ENCODE measurements at places on chromosomes 2 and 18.

DNA sequence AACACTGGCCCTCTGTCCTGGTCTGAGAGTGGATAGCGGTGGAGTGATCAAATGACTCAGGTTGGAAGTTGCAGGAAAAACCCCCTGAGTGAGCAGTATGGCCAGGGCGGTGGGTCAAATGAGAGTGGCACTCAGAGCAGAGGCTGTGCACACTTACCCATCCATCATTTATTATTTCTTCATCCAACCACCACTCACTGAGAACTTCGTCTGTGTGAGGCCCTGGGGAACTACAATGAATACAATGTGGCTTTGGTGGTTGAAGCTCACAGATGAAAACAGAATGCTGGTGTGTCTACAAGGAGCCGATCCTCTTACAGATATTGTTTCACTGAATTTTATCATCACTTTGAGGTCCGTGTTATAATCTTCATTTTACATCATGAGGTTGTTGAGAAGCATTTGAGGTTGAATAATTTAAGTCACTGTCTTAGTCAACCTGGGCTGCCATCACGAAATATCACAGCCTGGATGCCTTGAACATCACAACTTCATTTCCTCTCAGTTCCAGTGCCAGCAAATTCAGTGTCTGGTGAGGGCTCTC lies 73.4 kb upstream of the ID2 start:
- DNase-seq: peak; percentile 27

DNA sequence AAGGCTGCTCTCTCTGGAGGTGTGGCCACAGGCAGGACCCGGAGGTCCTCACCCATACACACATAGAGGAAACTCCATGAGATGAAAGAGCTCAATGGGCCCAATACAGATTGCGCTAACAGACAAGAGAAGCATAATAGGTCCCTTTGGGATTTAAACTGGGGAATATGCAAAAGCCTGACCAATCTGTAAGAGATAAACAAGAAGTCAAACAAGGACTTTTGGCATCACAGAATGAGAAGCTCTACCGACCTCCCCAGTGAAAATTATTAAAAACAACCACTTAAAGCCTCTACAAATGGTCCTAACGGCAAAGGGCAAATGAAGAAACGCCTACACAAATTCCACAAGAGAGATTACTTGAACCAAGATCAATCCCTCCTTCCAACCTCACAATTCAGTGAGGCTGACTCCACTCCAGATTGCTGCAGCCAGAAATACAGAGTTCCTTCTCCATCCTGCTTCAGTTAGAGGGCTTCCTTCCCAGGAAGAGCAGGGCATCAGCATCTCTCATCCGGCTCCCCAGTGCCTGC lies 10.8 kb downstream of the IWS1 start:
- DNase-seq: no peak

GRCh38 chr2:236865052-236865451 lies 220.6 kb upstream of the COPS8 start:
- DNase-seq: no peak

DNA sequence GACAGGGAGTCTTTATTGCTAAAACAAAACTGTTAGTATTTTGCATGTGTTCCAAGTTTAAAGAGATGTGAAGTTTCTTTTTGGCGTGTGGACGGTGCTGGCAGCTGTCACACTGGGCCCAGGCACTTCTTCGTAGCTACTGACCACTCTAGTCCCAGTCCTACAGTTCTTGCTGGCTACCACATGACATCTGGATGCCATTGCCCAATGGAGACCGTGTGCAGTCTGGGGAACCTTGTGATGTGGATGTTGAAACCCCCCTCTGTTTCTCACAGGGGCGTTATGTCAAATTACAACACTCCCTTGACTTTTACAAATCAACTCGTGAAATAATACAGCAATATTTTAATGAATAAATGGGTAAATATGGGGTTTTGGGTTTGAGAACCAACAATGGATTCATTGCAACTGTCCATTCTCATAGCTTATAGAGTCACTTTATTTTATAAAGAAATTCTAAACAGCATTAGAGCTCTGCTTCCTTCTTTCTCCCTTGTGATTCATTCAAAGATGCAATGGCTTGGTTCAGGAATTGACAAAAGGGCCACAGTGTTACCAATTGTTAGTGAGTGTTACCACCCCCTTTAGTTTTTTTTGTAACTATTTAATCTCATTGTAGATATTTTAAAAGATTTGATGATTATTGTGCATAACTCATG lies 1.2 kb downstream of the GPD2 start:
- DNase-seq: no peak

GRCh38 chr2:227025510-227025909 lies 138.5 kb downstream of the COL4A4 start:
- no peak for DNase-seq

- DNase-seq: no peak
These were observed 82.1 kb downstream of the CDC42EP3 start for GRCh38 chr2:37589298-37589697.

- no peak for DNase-seq
These were observed 589.9 kb downstream of the XIRP2 start for GRCh38 chr2:167478196-167478595.

DNA sequence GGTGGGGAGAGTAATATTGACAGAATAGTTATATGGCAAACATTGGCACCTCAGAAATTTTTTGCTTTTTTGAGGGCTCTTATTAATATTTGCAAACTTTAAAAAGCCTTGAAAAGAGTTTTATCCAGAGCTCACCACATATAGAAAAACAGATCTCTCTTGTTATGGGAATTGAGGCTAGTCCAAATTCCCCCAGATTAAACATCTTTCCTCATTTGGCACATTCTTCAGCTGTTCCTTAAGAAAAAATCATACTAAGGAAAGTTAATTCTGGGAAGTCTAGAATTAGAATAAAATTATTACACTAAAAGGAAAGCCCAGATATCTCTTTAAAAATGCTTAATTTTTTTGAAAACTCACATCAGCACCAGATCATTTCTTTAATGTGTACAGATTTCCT lies 5.6 kb downstream of the TFPI start:
- no peak for DNase-seq

GRCh38 chr2:128315122-128315828 lies 3.4 kb downstream of the HS6ST1 start:
- DNase-seq: no peak

DNA sequence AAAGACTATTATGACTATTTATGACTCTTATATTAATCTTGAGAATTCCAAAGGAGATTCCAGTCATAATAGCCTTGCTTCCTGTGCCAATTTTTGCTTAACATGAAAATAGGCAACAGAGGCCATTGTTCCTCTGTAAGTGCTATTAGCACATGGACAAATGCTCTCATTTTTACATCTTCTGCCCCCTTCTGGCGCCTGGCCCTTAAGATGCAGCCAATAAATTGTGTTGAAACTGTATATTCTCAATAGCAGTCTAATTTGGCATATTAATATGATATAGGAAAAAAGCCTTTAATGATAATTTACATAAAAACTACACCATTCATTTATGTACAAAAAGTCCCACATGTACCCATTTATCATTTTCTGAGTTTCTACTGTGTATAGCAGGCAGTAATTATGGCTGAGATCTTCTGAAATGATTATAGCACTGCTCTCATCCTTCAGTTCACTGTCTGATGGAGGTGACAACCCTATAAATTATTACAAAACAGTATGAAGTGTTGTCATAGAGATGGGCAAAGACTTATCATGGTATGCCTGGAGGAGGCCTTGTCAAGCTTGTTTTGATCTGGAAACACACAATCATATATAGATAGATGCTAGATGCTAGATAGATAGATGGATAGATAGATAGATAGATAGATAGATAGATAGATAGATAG lies 613.3 kb downstream of the TSN start:
- no peak for DNase-seq

DNA sequence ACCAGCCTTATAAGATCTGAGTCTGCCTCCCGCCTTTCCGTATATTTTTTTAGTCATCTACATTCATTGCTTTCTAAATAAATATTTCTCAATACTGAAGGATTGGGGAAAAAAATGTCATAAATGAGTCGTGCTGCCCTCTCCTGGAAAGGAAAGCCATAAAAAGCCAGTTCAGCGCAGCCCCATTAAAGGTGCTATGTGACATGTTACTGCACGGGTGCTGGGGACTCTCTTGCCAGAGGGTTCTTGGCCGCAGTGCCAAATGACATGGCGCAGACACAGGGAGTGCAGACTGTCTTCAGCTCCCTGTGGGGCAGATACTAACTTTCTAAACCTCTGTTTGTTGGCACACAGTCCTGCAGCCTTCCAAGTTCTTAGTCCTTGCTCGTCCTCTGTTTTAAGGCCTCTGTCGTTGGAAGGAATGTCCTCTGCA lies 53.7 kb upstream of the MAP3K20 start:
- no peak for DNase-seq

DNA sequence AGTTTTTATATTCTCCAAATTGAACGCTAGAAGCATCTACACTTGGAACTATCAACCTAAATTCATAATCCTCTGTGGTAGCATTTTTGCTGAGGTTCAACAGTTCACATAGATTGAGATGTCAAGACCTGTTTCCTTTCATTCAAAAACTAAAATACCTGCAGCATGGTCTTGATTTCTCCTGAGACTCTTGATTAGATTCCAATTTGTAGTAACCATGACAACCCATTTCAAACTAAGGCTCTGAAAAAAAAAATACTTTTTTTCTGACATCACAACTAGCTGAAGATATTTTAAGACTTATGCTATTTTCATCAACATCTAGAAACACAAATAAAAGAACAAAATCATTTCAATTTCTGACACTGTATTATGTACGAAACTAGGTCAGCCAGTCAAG lies 29.8 kb downstream of the COBLL1 start:
- DNase-seq: no peak

GRCh38 chr2:83006961-83007360 lies 1452.1 kb downstream of the SUCLG1 start:
- peak; percentile 19 for DNase-seq

DNA sequence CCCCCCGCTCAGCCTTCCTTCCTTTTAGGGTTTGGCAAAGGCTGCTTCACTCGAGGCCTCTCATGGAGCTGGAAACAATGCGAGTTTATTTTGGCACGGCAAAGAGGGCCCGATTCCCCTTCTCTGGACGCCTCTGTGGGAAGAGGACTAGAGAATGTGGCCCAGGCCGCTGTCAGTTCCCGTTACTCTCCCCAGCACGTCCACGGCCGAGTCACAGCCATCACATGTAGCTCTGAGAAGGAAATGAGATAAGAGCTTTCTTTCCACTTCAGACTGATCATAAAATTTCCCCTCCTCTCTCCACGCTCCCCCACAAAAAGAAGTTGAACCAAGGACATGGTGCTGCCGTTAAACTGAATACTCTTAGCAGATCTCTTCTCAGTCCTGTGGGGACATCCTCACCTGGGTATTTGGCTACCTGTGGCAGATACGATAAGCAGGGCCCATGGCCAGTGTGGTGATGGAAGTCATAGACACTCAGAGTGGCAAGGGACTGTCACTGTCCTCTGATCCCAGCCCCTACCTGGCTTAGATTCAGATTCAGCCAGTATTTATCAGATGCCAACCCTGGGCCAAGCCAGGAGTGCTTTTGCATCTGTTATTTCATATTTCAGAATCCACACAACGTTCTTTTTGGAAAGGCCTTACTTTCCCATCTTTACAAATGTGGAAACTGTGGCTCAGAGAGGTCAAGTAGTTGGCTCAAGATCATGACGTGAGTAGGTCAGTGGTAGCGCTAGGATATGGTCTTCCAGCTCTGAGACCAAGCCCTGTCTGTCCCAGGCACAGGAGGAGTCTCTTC lies 101.2 kb downstream of the MCFD2 start:
- DNase-seq: no peak

- DNase-seq: no peak
These were observed 19.3 kb upstream of the CAVIN2 start for GRCh38 chr2:191866195-191866594.

DNA sequence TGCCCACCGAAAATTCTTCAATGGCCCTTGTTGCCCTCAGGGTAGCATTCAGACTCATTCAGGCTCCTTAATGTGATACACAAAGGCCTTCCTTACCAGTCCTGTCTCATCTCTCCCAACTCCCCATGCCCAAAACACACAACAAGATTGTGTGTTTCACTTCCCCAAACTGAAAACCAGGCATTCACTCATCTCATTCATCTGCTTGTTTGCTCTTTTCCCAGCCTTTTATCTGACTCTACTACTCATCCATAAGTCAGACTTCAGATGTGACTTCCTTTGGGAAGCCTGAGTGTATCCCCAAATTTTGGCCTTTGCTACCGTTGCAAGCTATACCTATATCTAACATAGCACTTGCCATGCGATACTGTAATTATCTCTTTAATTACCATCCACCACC lies 9.7 kb upstream of the SLC39A10 start:
- no peak for DNase-seq

DNA sequence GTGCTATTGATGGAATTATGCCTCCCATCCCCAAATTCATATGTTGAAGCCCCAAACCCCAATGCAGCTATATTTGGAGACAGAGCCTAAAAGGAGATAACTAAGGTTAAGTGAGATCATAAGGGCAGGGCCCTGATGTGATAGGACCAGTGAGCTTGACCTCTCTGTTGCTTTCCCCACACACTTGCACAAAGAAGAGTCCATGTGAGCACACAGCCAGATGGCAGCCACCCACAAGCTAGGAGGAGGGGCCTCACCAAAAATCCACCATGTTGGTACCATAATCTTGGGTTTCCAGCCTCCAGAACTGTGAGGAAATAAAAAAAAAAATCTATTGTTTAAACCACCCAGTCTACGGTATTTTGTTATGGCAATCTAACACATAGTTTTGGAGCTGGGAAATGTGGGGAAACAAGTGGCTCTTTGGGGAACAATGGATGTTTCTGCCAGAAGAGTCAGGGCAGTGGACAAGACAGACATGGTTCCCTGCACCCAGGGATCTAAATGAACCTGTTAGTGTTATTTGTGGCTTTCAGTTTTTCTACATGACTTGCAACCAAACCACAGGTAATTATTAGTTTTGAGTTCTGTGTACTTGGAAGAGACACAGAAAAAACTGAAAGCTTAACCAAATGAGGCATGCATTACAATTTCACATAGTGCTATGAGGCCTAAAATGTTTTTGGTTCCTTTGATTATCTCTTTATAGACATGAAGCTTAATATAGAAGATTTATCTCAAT lies 259.1 kb downstream of the LTBP1 start:
- no peak for DNase-seq

- no peak for DNase-seq
These were observed 19.4 kb downstream of the THAP4 start for GRCh38 chr2:241617431-241618154.

DNA sequence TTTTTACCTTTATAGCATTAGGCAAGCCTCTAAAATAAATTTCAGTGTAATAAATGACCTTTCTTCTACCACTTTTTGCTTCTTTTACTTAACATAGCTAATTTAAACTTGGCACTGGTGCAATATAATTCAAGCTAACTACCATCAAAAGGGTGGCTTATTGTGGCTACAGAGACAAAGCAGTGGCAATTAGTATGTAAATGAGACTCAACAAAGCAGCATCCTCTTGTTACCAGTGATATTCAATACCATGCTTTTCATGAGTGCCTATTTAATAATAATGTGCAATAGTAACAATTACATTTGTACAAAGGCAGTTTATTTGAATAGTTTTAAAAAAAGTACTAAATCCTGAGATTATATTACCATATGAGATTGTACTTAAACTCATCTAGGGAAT lies 93.4 kb downstream of the SOS1 start:
- no peak for DNase-seq

- no peak for DNase-seq
These were observed 140.3 kb downstream of the OSR1 start for GRCh38 chr2:19218166-19218565.
